ENCODE measurements at places on chromosomes 7 and 10.
A peak's percentile ranks its signal among the peaks of the same experiment; 100 is the strongest.

GRCh38 chr10:24778298-24778697 is 54.6 kb upstream of the ARHGAP21 start:
- DNase-seq = no peak

- DNase-seq = no peak
Measured at GRCh38 chr7:100567751-100568175, 5.9 kb downstream of the SAP25 start.

DNA sequence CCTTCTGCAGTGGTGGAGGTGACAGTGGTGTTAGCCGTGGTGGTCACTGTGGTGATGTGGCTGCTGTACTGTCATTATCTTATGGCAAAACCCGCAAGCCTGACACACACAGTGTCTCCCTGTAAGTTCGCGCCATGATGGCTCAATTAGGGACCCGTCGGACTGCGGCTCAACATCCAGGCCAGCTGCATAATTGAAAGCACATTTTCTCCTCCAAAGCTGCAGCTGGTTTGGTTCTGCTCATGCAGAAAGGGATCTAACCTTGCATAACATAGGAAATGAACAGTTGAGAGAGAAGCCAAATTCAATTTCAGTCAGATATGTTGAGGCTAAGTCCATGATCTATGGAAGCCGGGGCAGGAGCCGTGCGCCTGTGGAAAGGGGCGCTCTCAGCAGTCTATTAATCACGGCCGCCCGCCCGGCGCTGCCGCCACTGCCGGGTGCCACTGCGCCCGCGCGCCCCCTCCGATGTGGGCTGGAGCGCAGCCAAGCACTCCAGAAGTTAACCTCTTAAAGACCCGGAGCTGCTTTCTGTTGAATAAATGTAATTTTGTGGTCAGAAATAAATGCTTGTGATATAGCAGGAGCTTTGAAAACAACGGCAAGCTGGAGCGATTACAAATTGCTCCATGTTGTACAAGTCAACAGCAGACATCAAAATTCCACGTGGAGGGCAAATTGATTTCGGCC is 227.7 kb downstream of the CUX1 start:
- no peak for DNase-seq

- peak; percentile 7 for DNase-seq
Measured at GRCh38 chr7:12635830-12636229, 51.6 kb upstream of the ARL4A start.

DNA sequence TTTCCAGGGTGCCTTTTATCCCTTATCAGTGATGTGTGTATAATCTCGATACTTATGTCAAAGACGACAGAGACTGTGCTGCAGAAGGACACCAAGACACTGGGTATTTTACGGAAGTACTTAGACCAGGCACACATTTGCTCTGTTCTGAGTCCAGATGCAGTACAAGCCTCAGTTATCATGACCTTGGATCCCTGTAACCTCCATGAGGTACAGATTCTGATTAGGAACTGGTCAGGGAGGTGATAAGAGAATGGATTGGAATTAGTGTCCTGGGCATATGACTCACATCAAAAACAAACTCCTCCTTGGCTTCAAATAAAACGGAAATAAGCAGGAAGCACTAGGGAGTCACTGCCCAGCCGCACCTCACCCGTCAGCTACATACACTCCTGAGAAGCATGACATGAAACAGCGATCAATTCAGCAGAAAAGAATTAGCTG is 146.5 kb downstream of the SFMBT2 start:
- no peak for DNase-seq

- DNase-seq = no peak
Measured at GRCh38 chr10:15120523-15120922, 23.4 kb downstream of the RPP38 start.

DNA sequence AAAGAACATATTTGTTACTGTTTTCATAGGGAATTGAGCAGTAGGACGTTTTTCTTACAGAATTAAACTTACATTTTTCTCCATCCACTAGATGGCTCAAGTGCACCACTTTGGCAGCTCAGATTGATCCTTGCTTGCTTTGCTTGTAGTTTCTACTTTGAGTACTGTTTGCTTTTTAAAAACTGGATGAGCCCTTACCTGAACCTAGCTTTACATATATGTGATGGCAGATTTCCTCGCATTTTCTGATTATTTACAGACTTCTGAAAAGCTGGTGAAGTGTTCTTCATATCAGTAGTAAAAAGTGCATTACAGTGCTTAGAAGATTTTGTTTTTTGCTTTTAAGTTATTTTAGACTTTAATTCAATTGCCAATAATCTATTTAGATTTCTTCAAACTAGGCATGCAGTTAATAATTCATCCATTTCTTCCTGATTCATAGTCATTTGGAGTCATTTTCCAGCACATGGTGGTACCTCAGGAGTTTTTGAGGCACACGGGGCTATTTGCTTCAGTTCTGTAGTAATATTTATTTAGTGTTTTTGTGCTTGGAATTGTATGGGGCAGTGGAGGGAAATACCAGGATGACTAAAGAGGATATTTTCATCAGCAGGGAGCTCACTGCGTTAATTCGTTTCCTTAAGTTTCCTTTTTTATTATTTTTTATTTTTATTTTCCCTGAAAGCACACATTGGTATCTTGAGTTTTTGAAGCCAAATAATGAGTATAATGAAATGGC is 57.3 kb downstream of the MAPK8 start:
- DNase-seq = peak; percentile 42

DNA sequence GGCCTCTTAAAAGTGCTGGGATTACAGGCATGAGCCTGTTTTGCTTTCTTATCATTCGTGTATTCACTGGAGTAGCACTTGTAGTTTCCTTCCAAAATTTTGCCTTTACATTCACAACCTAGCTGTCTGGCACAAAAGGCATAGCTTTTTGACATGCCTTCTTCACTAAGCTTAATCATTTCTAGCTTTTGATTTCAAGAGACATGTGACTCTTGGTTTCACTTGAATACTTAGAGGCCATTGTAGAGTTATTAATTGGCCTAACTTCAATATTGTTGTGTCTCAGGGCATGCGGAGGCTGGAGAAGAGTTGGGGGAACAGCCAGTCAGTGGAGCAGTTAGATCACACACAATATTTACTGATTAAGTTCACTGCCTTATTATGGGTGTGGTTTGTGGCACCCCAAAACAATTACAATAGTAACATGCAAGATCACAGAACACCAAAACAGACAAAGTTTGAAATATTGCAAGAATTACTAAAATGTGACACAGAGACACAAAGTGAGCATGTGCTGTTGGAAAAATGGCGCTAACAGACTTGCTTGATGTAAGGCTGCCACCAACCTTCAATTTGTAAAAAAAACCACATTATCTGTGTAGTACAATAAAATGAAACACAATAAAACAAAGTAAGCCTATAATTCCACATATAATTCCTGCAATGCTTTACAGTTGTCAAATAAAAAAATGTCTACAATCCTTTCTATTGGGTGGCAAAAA is 43.1 kb downstream of the BRAF start:
- no peak for DNase-seq

- DNase-seq = no peak
Measured at GRCh38 chr7:157384301-157384700, 47.5 kb downstream of the DNAJB6 start.

DNA sequence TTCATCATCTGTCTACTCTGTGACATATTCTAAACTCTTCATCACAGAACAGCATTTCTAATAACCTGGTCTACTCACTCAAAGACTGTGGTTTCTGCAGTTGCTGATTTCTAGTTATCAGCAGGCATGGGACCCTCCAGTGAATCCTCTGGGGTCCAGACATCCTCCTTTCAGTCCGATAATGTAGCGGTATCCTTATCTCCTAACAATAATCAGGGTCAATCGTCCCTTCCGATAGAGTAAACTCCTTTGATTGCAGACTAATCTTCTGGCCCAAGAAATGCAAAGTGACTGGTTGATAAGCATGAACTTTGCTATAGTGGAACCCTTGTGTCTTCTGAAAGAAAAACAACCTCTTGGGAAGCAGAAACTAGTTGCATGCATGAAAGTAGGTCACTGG is 1209.8 kb upstream of the CELF2 start:
- no peak for DNase-seq

DNA sequence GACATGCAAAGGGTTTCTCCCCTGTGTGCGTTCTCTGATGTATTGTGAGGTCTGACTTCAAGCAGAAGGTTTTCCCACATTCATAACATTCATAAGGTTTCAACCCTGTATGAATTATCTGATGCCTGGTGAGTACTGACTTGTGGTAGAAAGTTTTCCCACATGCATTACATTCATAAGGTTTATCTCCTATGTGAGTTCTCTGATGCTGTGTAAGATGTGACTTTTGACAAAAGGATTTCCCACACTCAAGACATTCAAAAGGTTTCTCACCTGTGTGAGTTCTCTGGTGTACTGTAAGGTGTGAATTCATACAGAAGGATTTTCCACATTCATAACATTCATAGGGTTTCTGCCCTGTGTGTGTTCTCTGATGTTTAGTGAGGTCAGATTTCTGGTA is 45.1 kb downstream of the ZNF33B start:
- no peak for DNase-seq

DNA sequence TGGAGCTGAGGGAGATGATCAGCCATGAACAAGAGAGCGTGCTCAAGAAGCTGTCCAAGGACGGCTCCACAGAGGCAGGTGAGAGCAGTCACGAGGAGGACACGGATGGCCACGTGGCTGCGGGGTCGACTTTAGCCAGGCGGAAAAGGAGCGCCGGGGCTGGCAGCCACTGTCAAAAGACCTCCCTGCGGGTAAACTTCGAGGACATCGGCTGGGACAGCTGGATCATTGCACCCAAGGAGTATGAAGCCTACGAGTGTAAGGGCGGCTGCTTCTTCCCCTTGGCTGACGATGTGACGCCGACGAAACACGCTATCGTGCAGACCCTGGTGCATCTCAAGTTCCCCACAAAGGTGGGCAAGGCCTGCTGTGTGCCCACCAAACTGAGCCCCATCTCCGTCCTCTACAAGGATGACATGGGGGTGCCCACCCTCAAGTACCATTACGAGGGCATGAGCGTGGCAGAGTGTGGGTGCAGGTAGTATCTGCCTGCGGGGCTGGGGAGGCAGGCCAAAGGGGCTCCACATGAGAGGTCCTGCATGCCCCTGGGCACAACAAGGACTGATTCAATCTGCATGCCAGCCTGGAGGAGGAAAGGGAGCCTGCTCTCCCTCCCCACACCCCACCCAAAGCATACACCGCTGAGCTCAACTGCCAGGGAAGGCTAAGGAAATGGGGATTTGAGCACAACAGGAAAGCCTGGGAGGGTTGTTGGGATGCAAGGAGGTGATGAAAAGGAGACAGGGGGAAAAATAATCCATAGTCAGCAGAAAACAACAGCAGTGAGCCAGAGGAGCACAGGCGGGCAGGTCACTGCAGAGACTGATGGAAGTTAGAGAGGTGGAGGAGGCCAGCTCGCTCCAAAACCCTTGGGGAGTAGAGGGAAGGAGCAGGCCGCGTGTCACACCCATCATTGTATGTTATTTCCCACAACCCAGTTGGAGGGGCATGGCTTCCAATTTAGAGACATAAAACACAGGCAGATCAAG is 3.3 kb downstream of the GDF2 start:
- DNase-seq = no peak

GRCh38 chr7:137850571-137850970 is 3.8 kb upstream of the DGKI start:
- no peak for DNase-seq

GRCh38 chr7:94350734-94351133 is 44.0 kb upstream of the COL1A2 start:
- DNase-seq = no peak

GRCh38 chr10:128932071-128932820 is 534.8 kb upstream of the MGMT start:
- DNase-seq = no peak

DNA sequence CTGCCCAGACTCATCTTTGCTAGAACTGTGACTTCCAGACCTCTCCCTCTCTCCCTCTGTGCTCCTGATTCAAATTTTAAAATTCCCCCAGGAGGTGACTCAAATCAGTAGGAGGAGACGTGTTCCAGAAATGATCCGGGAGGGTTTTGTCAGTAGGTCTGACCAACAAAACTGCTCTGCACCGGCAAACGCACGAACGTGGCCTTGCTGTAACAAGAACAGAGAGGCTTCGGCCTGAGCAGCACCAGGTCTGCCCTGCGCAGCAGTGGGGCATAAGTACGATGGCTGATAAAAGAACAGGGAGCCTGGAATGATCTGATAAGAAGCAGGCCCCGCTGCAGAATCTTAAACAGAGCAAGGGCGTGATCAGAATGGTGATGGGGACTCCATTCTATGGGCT is 152.7 kb upstream of the AUTS2 start:
- DNase-seq = no peak

DNA sequence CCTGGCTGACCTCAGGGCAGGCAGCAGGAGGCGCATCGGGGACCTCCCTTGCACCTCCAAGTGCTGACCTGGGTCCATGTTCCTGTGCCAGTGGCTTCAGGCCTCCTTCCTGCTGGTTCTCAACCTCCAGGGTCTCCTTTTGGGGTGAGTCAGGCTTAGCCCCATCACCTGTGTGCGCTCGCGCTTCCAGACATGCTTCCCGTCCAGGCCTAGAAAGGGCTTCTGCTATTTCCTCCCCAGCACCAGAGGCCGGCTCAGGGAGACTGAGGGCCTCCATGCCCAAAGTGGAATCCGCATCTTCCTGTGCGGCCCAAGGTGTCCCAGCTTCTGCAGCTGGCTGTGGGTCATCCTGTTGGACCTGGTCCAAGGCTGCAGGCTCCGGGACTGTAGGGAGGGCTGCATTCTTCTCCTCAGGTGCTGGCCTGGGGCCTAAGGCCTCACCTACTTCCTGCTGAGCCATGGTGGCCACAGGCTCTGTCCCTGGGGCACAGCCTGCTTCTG is 5.9 kb downstream of the NACAD start:
- DNase-seq = no peak

DNA sequence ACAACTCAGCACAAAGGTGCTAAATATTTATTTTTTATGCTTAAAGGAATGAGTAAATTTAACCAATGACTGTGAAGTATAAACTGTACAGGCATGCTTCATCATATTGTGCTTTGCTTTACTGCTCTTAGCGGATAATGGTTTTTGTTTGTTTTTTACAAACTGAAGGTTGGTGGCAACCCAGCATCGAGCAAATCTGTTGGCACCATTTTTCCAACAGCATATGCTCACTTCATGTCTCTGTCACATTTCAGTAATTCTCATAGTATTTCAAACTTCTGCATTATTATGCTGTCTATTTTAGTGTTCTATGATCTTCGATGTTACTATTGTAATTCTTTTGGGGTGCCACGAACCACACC is 22.8 kb downstream of the BRAF start:
- no peak for DNase-seq

Data from GM20000 (cell line).